Spinal cord (tissue), 10 donors: ENCODE measurements at places on chromosomes 3 and 15.

DNA sequence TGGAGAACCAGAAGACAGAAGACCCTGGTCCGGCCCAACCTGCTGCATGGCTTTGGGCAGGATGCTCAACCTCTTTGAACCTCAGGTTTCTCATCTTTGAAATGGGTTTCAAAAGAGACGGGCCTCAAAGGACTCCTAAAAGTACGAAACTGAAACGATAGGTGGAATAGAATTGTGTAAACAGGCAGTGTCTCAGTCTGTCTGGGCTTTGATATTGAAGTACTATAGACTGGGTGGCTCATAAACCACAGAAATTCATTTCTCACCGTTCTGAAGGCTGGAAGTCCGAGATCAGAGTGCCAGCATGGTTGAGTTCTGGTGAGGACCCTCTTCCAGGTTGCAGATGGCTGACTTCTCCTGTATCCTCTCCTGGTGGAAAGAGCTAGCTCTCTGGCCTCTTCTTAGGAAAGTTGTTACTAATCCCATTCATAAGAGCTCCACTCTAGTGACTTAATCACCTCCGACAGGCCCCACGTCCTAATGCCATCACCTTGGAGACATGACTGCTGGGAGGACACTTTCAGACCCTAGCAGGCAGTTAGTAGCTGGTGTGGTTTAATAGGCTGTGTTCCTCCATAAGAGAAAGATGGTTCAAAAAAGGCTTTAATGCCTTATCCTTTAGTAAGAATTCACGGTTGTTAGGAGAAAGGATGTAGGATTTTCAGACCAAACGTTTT, 35.7 kb downstream of the SSUH2 start:
- no peak overlapping the region for H3K27ac ChIP-seq
- DNase-seq: no peak
- no peaks in the 10 kb centered on the region for H3K36me3 ChIP-seq
- H3K4me1 ChIP-seq: peaks cover 14% of the 10 kb centered on the region
- no peaks in the 10 kb centered on the region for H3K27me3 ChIP-seq

- no peak for DNase-seq
- H3K27ac ChIP-seq: no peak overlapping the region
- no peaks in the 10 kb centered on the region for H3K4me1 ChIP-seq
- H3K27me3 ChIP-seq: no peaks in the 10 kb centered on the region
Observed at GRCh38 chr3:11690863-11691766, 47.4 kb upstream of the VGLL4 start.

GRCh38 chr3:42057561-42058211, 33.5 kb upstream of the TRAK1 start:
- H3K4me1 ChIP-seq: peaks cover 14% of the 10 kb centered on the region
- H3K27ac ChIP-seq: no peak overlapping the region
- H3K36me3 ChIP-seq: no peaks in the 10 kb centered on the region
- H3K27me3 ChIP-seq: no peaks in the 10 kb centered on the region
- no peak overlapping the region for H3K4me3 ChIP-seq

GRCh38 chr3:139286825-139287224, 57.0 kb upstream of the MRPS22 start:
- H3K4me3 ChIP-seq: no peak overlapping the region
- peaks cover 4% of the 10 kb centered on the region for H3K4me1 ChIP-seq
- no peaks in the 10 kb centered on the region for H3K36me3 ChIP-seq

DNA sequence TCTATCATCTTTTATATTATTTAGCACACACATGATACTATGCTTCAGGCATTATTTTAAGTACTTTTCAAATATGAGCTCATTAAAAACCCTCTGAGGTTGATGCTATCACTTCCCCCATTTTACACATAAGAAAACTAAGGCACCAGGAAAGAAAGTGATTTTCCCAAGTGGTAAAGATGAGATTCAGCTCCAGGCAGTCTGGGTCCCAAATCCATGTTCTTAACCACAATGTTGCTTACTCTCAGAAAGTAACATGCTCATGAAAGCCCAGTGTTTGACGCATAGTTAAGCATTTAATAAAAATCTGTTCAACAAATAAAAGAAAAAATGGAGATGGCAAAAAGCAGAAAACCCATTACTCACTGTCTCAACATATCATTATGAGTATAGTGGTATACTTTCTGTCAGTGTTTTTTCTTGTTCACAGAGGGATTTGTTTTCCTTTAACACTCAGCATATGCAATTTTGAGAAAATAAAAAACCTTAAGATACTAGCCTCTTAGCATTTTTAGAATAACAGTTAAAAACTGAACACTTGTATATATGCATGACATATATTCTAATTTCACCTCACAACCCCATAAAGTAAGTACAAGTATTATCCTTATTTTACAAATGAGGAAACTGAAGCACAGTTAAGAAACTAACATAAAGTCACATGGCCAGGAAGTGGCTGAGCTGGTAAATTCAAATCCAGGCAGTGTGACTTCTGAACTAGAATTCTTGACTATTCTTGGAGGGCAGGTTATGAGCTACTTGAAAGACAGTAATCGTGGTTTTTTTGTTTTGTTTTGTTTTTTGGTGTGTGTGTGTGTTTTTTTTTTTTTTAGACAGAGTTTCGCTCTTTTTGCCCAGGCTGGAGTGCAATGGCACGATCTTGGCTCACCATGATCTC, 10.4 kb downstream of the PEAK1 start:
- H3K27me3 ChIP-seq: no peaks in the 10 kb centered on the region
- peaks cover 2% of the 10 kb centered on the region for H3K4me1 ChIP-seq
- DNase-seq: no peak
- no peak overlapping the region for H3K27ac ChIP-seq
- H3K4me3 ChIP-seq: no peak overlapping the region

GRCh38 chr3:132196113-132196512, 121.1 kb upstream of the ACP3 start:
- DNase-seq: no peak
- H3K27ac ChIP-seq: no peak overlapping the region
- no peak overlapping the region for H3K4me3 ChIP-seq
- no peaks in the 10 kb centered on the region for H3K36me3 ChIP-seq

DNA sequence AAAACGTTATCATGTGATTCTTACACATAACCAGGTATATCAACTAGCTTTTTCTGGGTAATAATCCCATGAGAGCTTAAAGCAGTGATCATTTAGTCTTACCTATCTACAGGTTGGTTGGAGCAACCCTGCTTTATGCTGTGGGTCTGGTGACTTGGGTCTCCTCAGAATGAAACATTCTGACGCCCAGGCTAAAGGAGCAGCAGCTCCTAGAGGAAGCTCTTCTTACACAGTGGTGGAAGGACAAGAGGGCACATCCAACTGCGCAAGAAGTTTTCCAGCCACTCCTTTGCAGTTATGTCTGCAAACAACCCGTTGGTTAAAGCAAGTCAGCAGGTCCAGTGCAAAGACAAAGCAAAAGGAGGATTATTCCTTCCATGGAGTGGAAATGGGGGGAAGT, 377.5 kb downstream of the EDEM1 start:
- DNase-seq: no peak
- no peak overlapping the region for H3K4me3 ChIP-seq
- H3K27me3 ChIP-seq: no peaks in the 10 kb centered on the region
- no peaks in the 10 kb centered on the region for H3K4me1 ChIP-seq

- no peaks in the 10 kb centered on the region for H3K27me3 ChIP-seq
- peaks cover 12% of the 10 kb centered on the region for H3K36me3 ChIP-seq
- no peak for DNase-seq
- no peak overlapping the region for H3K4me3 ChIP-seq
- no peak overlapping the region for H3K27ac ChIP-seq
- H3K4me1 ChIP-seq: peaks cover 10% of the 10 kb centered on the region
Observed at GRCh38 chr15:84761607-84762131, 13.3 kb downstream of the ZNF592 start.

- no peaks in the 10 kb centered on the region for H3K4me1 ChIP-seq
- H3K36me3 ChIP-seq: no peaks in the 10 kb centered on the region
- H3K27ac ChIP-seq: no peak overlapping the region
- H3K27me3 ChIP-seq: no peaks in the 10 kb centered on the region
Observed at GRCh38 chr3:30199855-30200254, 406.5 kb upstream of the TGFBR2 start.

- H3K36me3 ChIP-seq: no peaks in the 10 kb centered on the region
- no peak for DNase-seq
- H3K4me3 ChIP-seq: no peak overlapping the region
- no peaks in the 10 kb centered on the region for H3K27me3 ChIP-seq
- H3K4me1 ChIP-seq: no peaks in the 10 kb centered on the region
Observed at GRCh38 chr3:113157408-113158030, 53.8 kb upstream of the BOC start.

GRCh38 chr3:181493423-181493822, 218.3 kb upstream of the SOX2 start:
- H3K4me1 ChIP-seq: no peaks in the 10 kb centered on the region
- DNase-seq: no peak
- no peaks in the 10 kb centered on the region for H3K27me3 ChIP-seq
- no peak overlapping the region for H3K4me3 ChIP-seq
- H3K36me3 ChIP-seq: no peaks in the 10 kb centered on the region

DNA sequence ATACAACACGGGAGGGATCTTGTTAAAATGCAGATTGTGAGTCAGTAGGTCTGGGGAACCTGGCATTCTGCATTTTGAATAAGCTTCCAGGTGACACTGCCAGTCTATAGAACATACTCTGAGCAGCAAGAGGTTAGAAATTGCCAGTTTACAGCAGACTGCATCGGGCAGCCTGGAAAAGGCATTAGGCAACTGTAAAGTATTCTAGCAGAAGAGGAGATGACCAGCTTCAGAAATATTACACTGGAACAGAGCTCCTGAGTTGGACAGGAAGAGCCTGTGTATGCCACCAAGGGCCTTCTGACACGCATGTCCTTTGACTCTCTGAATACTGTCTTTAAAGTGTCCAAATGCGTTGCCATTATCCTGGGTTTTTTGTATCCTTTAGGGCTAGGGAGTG, 2.5 kb upstream of the ACAN start:
- no peak overlapping the region for H3K27ac ChIP-seq
- H3K4me3 ChIP-seq: no peak overlapping the region
- H3K36me3 ChIP-seq: no peaks in the 10 kb centered on the region

DNA sequence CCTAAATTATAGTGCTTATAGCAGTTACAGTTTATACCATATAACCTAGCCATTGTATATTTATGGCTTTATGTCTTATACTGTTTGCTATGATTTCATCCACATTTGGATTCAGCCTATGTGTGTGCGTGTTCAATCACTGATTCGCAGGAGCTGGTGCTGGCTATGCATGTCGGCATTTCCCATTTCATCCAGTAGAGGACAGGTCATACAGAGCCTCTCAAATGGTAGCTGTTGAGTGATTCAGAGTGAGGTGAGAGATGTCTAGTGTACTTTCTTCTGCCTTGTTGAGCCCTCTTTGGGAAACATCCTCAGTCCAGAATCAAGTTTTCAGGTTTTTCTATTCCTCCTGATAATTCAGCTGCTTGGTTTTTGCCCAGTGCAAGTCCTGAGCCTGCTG, 76.1 kb downstream of the FRMD4B start:
- no peaks in the 10 kb centered on the region for H3K27me3 ChIP-seq
- H3K27ac ChIP-seq: no peak overlapping the region
- H3K4me1 ChIP-seq: peaks cover 2% of the 10 kb centered on the region
- peaks cover 4% of the 10 kb centered on the region for H3K36me3 ChIP-seq

GRCh38 chr3:43159131-43159875, 53.4 kb upstream of the POMGNT2 start:
- no peak overlapping the region for H3K27ac ChIP-seq
- no peaks in the 10 kb centered on the region for H3K36me3 ChIP-seq
- no peaks in the 10 kb centered on the region for H3K27me3 ChIP-seq
- no peak overlapping the region for H3K4me3 ChIP-seq
- H3K4me1 ChIP-seq: peaks cover 15% of the 10 kb centered on the region

DNA sequence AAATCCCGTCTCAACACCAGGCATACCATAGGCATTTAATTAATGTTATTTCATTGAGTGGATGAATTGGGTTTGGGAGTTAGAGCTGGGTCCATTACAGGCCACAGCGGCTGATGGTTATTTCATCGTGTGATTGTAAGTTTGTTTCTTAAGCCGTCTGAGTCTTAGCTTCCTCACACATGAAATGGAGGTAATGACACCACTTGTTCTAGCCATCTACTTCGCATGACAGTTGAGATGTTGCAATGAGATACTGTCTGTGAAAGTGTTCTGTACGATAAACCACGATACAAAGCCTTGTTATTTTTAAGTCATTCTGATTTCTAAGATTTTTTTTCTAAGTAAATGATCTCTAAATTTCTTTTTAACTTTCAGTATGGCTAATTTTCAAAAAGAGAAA, 8.6 kb upstream of the TP63 start:
- no peaks in the 10 kb centered on the region for H3K4me1 ChIP-seq
- no peaks in the 10 kb centered on the region for H3K27me3 ChIP-seq
- no peaks in the 10 kb centered on the region for H3K36me3 ChIP-seq
- no peak overlapping the region for H3K4me3 ChIP-seq
- no peak for DNase-seq

GRCh38 chr3:120448756-120449155, 2.0 kb downstream of the FSTL1 start:
- H3K36me3 ChIP-seq: no peaks in the 10 kb centered on the region
- peaks cover 19% of the 10 kb centered on the region for H3K4me1 ChIP-seq
- no peaks in the 10 kb centered on the region for H3K27me3 ChIP-seq
- DNase-seq: no peak
- peak overlapping the region; percentile 81 for H3K4me3 ChIP-seq

DNA sequence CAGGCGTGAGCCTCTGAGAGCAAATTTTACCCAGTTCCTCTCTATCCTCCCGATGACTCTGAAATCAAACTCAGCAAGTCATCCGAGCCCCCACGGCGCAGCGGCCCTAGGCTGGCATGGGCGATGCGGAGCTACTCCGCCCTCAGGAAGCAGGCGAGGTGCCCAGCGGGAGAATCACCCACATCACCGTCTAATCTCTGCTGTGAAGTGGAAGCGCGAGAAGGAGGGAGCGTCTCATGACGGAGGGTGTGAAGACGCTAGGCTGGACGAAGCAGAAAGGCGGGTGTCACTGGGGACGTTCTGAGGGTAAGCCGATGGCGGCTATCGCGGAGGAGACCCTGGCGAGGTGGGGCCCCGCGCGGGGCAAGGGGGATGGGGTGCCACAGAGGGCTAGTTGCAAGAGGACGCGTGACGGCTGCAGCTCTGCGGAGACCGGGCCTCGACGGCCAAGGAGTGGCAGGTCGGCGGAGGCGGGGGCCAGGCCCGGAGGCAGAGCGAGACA, 9.1 kb upstream of the GNAI2 start:
- peaks cover 10% of the 10 kb centered on the region for H3K36me3 ChIP-seq
- H3K27me3 ChIP-seq: no peaks in the 10 kb centered on the region
- peak; percentile 80 for DNase-seq

- H3K27me3 ChIP-seq: no peaks in the 10 kb centered on the region
- peaks cover 14% of the 10 kb centered on the region for H3K4me1 ChIP-seq
- no peak overlapping the region for H3K4me3 ChIP-seq
- H3K27ac ChIP-seq: no peak overlapping the region
Observed at GRCh38 chr15:84606653-84607120, 5.9 kb downstream of the ZSCAN2 start.

- no peak overlapping the region for H3K27ac ChIP-seq
- H3K4me3 ChIP-seq: no peak overlapping the region
- peaks cover 4% of the 10 kb centered on the region for H3K36me3 ChIP-seq
Observed at GRCh38 chr15:43998607-43999006, 171.8 kb downstream of the WDR76 start.

- H3K4me3 ChIP-seq: no peak overlapping the region
- no peaks in the 10 kb centered on the region for H3K36me3 ChIP-seq
- no peaks in the 10 kb centered on the region for H3K4me1 ChIP-seq
- H3K27ac ChIP-seq: no peak overlapping the region
- DNase-seq: no peak
- no peaks in the 10 kb centered on the region for H3K27me3 ChIP-seq
Observed at GRCh38 chr3:164233951-164234350, 844.3 kb downstream of the SI start.

- no peaks in the 10 kb centered on the region for H3K27me3 ChIP-seq
- peaks cover 2% of the 10 kb centered on the region for H3K36me3 ChIP-seq
- peak overlapping the region; percentile 7 for H3K27ac ChIP-seq
- no peak for DNase-seq
- no peak overlapping the region for H3K4me3 ChIP-seq
- H3K4me1 ChIP-seq: peaks cover 17% of the 10 kb centered on the region
Observed at GRCh38 chr15:92634671-92635201, 20.8 kb downstream of the FAM174B start.
